ENCODE measurements at places on chromosomes 7 and 10. TPM values are rescaled to one million over a fixed set of nuclear protein-coding genes. Genes with fewer than 3 reads are reported as not detected.

Gene PLXDC2
- 0.54 TPM for total RNA-seq

- no peak for DNase-seq
Observed at GRCh38 chr7:151686016-151686766, 166.5 kb upstream of the RHEB start.

Gene AKR1C1
- 28.4 TPM for total RNA-seq

Gene CD36
- not detected for total RNA-seq

DNA sequence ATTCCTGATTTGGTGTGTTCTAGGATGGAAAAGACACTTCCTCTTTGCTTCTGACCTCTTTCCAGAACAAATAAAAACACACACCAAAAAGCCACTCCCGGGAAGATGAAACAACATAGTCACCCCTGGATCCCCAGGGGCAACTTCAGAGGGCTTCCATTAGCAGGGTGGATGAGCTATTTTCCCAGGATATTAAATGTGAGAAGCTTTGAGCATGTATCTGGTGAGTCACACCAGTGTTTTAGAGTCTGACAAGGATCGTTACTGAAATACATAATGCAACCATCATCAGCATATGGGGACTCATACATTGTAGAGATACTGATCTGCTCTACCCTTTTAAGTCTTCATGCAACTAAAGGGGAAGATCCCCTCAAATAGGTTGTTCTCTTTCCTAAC lies 115.5 kb upstream of the ZNF438 start:
- no peak for DNase-seq

- no peak for DNase-seq
Observed at GRCh38 chr10:62561151-62561550, 187.0 kb downstream of the ZNF365 start.

Gene SFMBT2
- not detected for total RNA-seq
